ENCODE measurements at places on chromosomes 5 and 9.

GRCh38 chr5:2003206-2003605 lies 120.5 kb upstream of the IRX4 start:
- DNase-seq: no peak

- DNase-seq: no peak
Measured at GRCh38 chr9:109046346-109046745, 33.0 kb upstream of the CTNNAL1 start.

DNA sequence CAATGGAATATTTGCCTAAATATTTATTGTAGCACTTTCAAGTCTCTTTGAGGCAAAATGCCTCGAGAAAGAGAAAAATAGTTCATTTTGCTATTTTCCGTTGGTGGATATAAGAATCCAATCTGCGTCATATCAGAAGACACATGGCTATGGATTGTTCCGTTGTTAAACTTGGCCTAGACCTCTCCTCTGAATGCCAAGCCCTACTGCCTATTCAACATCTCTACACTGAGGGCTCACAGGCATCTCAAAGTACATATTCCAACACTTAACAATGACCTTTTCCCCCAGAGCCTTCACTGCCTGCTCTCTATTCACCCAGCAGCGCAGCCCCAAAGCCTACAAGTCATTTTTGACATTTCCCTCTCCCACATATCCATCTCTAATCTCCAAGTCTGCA lies 350.1 kb downstream of the GLIS3 start:
- no peak for DNase-seq

- no peak for DNase-seq
Measured at GRCh38 chr5:6436715-6437331, 11.8 kb upstream of the UBE2QL1 start.

GRCh38 chr5:130529511-130530485 lies 625.5 kb downstream of the CHSY3 start:
- DNase-seq: no peak

DNA sequence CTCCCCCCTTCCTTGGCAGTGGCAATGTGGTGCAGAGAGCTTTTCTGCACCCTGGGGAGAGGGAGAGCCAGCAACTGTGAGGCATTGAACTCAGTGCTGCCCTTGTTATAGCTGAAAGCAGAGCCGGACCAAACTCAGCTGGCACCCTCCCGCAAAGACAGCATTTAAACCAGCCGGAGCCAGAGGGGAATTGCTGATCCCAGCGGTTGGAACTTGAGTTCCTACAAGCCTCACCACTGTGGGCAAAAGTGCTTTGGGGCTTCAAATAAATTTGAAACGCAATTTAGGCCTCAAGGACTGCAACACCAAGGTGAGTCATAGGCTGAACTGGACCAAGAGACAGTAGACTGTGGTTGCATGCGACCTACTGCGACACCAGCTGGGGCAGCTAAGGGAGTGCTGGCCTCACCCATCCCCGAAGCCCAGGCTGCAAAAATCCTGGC lies 207.6 kb upstream of the CDKN2B start:
- DNase-seq: no peak

Measured in fibroblast of skin of left quadriceps (primary cell).